ENCODE measurements at places on chromosomes 5 and 9. TPM values are rescaled to one million over a fixed set of nuclear protein-coding genes. Genes with fewer than 3 reads are reported as not detected.

Gene PSAT1
- 9.4 TPM for total RNA-seq

Gene ZNF354C
- 28.9 TPM for total RNA-seq

Gene FBN2
- 138 TPM for total RNA-seq

Gene EQTN
- total RNA-seq, result 0.74 TPM

Gene UBTD2
- total RNA-seq, result 91.8 TPM

Gene TNFSF8
- 2.3 TPM for total RNA-seq

Gene SARDH
- total RNA-seq, result 4.9 TPM

- DNase-seq, result no peak
These were observed 129.3 kb upstream of the SLC44A1 start for GRCh38 chr9:105114964-105115728.

GRCh38 chr9:106104887-106105286 is 410.5 kb downstream of the TMEM38B start:
- DNase-seq, result no peak

- DNase-seq, result no peak
These were observed 25.3 kb upstream of the EFNA5 start for GRCh38 chr5:107696080-107696479.

GRCh38 chr5:77947041-77947428 is 170.9 kb upstream of the TBCA start:
- no peak for DNase-seq

DNA sequence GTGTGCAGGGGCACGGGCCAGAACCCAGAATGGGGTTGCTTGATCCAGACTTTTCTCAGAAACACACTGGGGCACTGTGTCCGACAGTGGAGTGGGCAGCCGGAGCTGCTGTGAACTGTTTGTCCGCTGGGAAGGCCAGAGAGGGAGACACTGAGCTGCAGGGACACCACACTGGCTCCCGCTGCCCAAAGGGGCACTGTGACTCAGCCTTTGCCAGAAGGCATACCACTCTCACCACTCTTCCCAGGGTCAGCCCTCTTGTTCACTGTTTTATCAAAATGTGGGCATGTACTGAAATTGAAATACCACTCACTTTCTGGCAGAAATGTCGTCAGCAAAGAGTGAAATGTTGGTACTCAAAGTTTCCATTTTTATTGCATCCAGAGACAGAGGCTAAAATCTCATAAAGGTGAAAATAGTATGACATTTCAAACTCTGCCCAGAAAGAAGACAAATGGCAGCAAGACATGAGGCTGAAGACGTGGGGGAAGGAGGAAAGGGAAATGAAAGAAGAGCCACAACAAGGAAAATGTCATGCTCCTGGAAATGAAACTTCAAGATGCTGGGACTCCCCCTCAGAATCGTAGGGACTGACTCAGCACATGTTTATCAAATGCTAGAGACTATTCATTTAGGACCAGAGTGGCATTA is 4.5 kb upstream of the IL7R start:
- no peak for DNase-seq

DNA sequence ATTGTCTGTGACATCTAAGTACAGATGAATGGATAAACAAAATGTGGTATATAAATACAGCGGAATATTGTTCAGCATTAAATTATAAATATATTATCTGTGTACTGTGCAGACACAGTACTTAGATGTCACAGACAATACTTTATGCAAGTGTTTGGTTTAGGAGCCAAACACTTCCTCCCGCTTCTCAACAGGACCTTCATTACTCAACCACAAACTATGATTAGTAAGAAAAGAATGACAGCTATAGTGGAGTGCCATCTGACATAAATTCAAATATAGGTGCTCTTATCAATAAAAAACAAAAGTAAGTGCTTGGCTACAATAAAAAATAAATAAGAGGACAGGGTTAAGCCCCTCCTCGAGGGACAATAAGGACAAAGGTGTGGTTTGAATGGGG is 38.9 kb upstream of the STX17 start:
- no peak for DNase-seq

GRCh38 chr5:16842896-16843295 is 93.2 kb downstream of the MYO10 start:
- DNase-seq, result no peak

DNA sequence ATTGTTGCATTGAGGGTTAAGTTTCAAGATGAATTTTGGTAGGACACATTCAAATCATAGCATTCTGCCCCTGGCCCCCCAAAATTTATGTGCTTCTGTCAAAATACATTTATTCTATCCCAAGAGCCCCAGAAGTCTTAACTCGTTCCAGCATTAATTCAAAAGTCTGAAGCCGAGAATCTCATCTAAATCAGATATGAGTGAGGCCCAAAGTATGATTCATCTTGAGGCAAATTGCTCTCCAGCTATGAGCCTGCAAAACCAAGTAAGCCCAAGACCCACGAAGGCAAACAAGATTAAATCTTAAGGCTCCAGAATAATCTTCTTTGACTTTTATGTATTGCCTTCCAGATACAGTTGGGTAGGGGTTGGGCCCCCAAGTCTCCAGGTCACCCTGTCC is 19.2 kb downstream of the TNPO1 start:
- DNase-seq, result no peak

- no peak for DNase-seq
These were observed 9.9 kb downstream of the ERGIC1 start for GRCh38 chr5:172843825-172844576.

- DNase-seq, result no peak
These were observed 89.3 kb downstream of the ALDH1A1 start for GRCh38 chr9:72863456-72864094.

GRCh38 chr9:120768886-120769285 is 24.3 kb downstream of the FBXW2 start:
- DNase-seq, result no peak

DNA sequence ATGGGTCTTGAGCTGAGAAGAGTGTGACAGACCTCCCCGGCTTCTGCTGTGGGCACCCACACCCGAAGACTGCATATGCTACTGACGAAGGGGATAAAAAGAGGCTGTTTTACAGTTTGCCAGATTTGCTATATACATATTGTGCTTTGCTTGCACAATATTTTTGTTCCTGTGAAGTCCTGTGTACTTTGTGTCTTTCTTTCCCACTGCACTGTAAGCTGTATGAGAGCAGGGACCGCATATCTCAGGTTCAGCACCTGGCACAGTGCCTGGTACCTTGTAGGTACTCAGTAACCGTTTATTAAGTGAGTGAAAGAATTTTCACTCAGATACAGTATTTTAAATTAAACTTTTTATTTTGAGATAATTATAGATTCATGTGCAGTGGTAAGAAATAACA is 8.2 kb upstream of the GARNL3 start:
- DNase-seq, result no peak

GRCh38 chr5:99331061-99331460 is 402.3 kb upstream of the CHD1 start:
- no peak for DNase-seq

DNA sequence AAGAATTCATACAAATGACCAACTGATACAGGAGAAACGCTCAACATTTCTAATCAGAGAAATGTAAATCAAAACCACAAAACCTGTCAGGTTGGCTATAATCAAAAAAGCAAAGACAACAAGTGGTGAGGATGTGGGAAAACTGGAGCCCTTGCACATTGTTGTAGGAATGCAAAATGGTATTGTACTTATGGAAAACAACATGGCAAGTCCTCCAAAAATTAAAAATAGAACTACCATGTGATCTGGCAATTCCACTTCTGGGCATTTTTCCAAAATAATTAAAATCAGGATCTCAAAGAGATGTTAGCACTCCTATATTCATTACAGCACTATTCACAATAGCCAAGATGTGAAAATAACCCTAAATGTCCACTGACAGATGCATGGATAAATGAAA is 76.1 kb downstream of the FNIP1 start:
- DNase-seq, result no peak
